ENCODE measurements at places on chromosomes 13 and 19.

GRCh38 chr19:43628646-43629326 lies 9.4 kb upstream of the ZNF428 start:
- no peaks in the 10 kb centered on the region for H3K27me3 ChIP-seq
- no peaks in the 10 kb centered on the region for H3K36me3 ChIP-seq
- H3K4me3 ChIP-seq: no peak overlapping the region
- no peak overlapping the region for H3K27ac ChIP-seq
- H3K4me1 ChIP-seq: no peaks in the 10 kb centered on the region

GRCh38 chr19:37361994-37362393 lies 8.9 kb upstream of the ZNF527 start:
- H3K4me1 ChIP-seq: no peaks in the 10 kb centered on the region
- no peak overlapping the region for H3K27ac ChIP-seq
- H3K27me3 ChIP-seq: no peaks in the 10 kb centered on the region
- no peak overlapping the region for H3K4me3 ChIP-seq
- DNase-seq: no peak
- H3K36me3 ChIP-seq: peaks cover 34% of the 10 kb centered on the region

- DNase-seq: no peak
- H3K4me1 ChIP-seq: no peaks in the 10 kb centered on the region
- no peaks in the 10 kb centered on the region for H3K36me3 ChIP-seq
- no peak overlapping the region for H3K27ac ChIP-seq
Observed at GRCh38 chr13:64675255-64675892, 2554.8 kb downstream of the PCDH9 start.

- no peaks in the 10 kb centered on the region for H3K4me1 ChIP-seq
- H3K27me3 ChIP-seq: no peaks in the 10 kb centered on the region
- H3K27ac ChIP-seq: no peak overlapping the region
- peak; percentile 65 for DNase-seq
- no peaks in the 10 kb centered on the region for H3K36me3 ChIP-seq
Observed at GRCh38 chr19:55014714-55015113, 23.4 kb downstream of the GP6 start.

DNA sequence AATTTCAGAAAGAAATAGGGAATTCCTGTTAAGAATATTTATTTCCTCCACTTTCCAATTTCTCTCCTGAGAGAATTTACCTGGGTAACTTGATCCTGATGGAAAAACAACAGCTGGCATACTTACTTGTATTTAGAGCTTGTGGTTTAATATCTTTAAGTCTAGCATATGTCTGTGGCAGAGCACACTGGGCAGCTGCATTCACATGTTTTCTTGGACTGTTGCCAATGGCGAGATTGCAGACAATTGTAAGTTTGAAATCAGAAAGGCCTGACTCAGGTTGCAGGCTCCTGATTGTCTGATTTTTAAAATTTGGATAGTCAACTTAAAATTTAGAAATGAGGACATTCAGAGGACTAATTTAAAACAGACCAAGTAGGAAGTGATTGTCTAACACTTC lies 66.9 kb downstream of the NHLRC3 start:
- H3K27ac ChIP-seq: no peak overlapping the region
- H3K4me3 ChIP-seq: no peak overlapping the region
- no peak for DNase-seq
- no peaks in the 10 kb centered on the region for H3K27me3 ChIP-seq
- no peaks in the 10 kb centered on the region for H3K36me3 ChIP-seq
- H3K4me1 ChIP-seq: no peaks in the 10 kb centered on the region

- no peaks in the 10 kb centered on the region for H3K36me3 ChIP-seq
- H3K27ac ChIP-seq: no peak overlapping the region
- H3K4me3 ChIP-seq: no peak overlapping the region
- peaks cover 18% of the 10 kb centered on the region for H3K27me3 ChIP-seq
- peaks cover 22% of the 10 kb centered on the region for H3K4me1 ChIP-seq
Observed at GRCh38 chr13:41453620-41454019, 3.7 kb upstream of the RGCC start.

- no peak for DNase-seq
- no peak overlapping the region for H3K4me3 ChIP-seq
- no peaks in the 10 kb centered on the region for H3K36me3 ChIP-seq
- peaks cover 19% of the 10 kb centered on the region for H3K4me1 ChIP-seq
Observed at GRCh38 chr19:9937001-9937411, 691 bp upstream of the OLFM2 start.

- peak overlapping the region; percentile 38 for H3K27ac ChIP-seq
- H3K4me3 ChIP-seq: no peak overlapping the region
- H3K27me3 ChIP-seq: no peaks in the 10 kb centered on the region
- DNase-seq: no peak
- no peaks in the 10 kb centered on the region for H3K36me3 ChIP-seq
Observed at GRCh38 chr13:113855012-113855921, 8.6 kb downstream of the GAS6 start.

GRCh38 chr13:50188696-50189095 lies 173.5 kb downstream of the KCNRG start:
- no peaks in the 10 kb centered on the region for H3K36me3 ChIP-seq
- no peak overlapping the region for H3K4me3 ChIP-seq
- no peak for DNase-seq
- no peaks in the 10 kb centered on the region for H3K27me3 ChIP-seq

- H3K27ac ChIP-seq: no peak overlapping the region
- DNase-seq: no peak
- H3K4me3 ChIP-seq: no peak overlapping the region
Observed at GRCh38 chr19:33702606-33703437, 81.1 kb downstream of the CHST8 start.

GRCh38 chr13:57899096-57899495 lies 267.6 kb downstream of the PCDH17 start:
- H3K36me3 ChIP-seq: no peaks in the 10 kb centered on the region
- no peak overlapping the region for H3K4me3 ChIP-seq
- no peaks in the 10 kb centered on the region for H3K4me1 ChIP-seq
- H3K27me3 ChIP-seq: no peaks in the 10 kb centered on the region

GRCh38 chr13:80276371-80277289 lies 64.3 kb downstream of the SPRY2 start:
- no peaks in the 10 kb centered on the region for H3K27me3 ChIP-seq
- no peaks in the 10 kb centered on the region for H3K4me1 ChIP-seq
- DNase-seq: no peak

DNA sequence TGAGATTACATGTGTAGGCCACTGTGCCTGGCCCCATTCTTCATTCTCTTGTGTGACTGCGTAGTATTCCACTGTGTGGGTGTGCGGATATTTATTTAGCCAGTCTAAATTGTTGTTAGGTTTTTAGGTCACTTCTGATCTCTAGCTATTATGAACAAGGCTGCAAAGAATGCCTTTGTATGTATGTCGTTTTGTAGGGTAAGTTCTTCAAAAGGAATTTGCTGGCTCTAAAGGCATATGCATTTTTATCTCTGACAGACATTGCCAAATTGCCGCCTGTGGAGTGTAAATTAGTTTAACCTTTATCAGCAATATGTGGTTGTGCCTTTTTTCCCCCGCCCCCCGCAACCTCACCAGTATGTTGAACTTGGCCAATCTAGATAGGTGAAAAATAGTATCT lies 30.3 kb upstream of the EHD2 start:
- no peaks in the 10 kb centered on the region for H3K4me1 ChIP-seq
- peaks cover 19% of the 10 kb centered on the region for H3K36me3 ChIP-seq
- no peak overlapping the region for H3K27ac ChIP-seq
- H3K4me3 ChIP-seq: no peak overlapping the region
- no peaks in the 10 kb centered on the region for H3K27me3 ChIP-seq

GRCh38 chr13:50629497-50629896 lies 214.0 kb downstream of the DLEU7 start:
- no peaks in the 10 kb centered on the region for H3K27me3 ChIP-seq
- DNase-seq: no peak
- H3K4me1 ChIP-seq: no peaks in the 10 kb centered on the region
- H3K4me3 ChIP-seq: no peak overlapping the region
- no peaks in the 10 kb centered on the region for H3K36me3 ChIP-seq

DNA sequence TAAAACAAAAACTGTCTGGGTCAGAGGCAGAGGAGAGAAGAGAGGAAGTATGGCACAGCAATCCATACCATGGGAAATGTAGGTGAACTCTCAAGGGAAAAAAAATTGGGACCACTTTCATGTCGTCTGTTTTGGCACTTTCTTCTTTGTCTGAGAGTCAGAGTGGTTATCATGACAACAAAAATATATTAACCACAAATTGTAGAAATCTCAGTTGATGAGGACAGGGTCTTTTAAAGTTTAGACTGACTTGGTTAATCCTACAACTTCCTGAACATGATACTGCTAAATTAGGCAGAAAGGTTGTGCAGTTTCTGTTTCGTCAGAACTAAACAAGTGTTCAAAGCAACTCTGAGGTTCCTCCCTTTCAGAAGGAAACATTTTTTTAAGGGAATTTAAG lies 15.2 kb downstream of the KLF5 start:
- H3K27ac ChIP-seq: no peak overlapping the region
- H3K36me3 ChIP-seq: no peaks in the 10 kb centered on the region
- no peak overlapping the region for H3K4me3 ChIP-seq
- H3K27me3 ChIP-seq: no peaks in the 10 kb centered on the region

DNA sequence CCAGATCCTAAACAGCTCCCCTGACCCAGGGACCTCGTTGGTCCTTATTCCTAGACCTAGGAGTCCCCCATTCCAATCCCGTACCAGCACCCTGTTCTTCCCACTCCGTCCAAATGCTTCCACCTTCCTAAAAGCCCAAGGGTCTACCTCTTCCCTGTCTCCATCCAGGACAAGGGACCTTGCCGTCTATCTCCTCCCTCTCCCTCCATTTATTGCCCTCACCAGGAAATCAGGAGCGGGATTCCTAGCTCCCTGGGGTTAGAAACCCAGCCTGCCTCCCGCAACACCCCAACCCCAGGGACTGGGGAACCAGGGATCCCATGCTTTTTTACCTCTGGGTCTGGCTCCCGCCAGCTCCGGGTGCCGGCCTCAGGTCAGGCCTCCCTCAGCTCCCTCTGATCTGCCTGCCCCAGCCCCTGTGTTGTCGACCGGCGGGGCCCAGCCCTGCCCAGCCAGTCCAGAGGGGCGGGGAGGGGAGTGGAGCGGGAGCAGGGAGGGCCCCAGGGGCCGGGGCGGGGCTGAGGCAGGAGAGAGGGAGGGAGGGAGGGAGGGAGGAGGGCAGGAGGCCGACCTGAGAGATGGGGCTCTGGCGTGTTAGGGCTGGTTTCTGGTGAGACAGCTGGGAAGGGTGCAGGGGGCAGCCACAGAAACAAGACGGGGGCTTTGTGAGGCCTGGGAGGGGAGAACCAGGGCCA lies at the start of gene B3GNT8:
Gene B3GNT8 (minus strand): TSS at position 423 of the 695 bp plus-strand sequence. CDS start 596 bp downstream, outside the sequence.
- peak; percentile 94 for DNase-seq
- no peaks in the 10 kb centered on the region for H3K27me3 ChIP-seq
- peaks cover 20% of the 10 kb centered on the region for H3K36me3 ChIP-seq
- peak within 1 kb of the TSS; percentile 84 for H3K27ac ChIP-seq
- no peaks in the 10 kb centered on the region for H3K4me1 ChIP-seq
